ENCODE measurements at places on chromosomes 6 and 20.
A peak's percentile ranks its signal among the peaks of the same experiment; 100 is the strongest.

DNA sequence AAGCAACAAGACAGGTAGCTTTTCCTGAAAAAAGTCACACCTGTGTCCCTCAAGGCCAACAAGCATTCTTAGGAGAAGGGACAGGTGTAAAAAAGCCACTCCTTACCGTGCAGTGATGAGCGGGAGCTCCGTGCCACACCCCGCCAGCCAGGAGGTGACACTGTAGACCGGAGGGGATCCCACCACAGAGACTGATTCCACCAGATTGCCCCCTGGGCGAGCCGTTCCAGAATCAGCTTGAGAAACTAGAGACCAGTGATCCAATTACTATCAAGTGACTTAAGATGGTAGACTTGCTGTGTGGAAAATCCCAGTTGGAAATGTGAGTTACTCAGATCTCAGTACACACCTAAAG, 37.4 kb downstream of the PKHD1 start:
- DNase-seq, result no peak

- DNase-seq, result no peak
Observed at GRCh38 chr6:2086326-2086965, 159.0 kb downstream of the GMDS start.

GRCh38 chr6:119368921-119369320, 19.4 kb upstream of the MAN1A1 start:
- DNase-seq, result no peak

GRCh38 chr6:27145731-27146455, 101.6 kb upstream of the PRSS16 start:
- peak; percentile 83 for DNase-seq

GRCh38 chr6:84763003-84763885, 1.2 kb downstream of the TBX18 start:
- DNase-seq, result peak; percentile 75

GRCh38 chr6:153121311-153121710, 9.8 kb downstream of the RGS17 start:
- DNase-seq, result no peak

DNA sequence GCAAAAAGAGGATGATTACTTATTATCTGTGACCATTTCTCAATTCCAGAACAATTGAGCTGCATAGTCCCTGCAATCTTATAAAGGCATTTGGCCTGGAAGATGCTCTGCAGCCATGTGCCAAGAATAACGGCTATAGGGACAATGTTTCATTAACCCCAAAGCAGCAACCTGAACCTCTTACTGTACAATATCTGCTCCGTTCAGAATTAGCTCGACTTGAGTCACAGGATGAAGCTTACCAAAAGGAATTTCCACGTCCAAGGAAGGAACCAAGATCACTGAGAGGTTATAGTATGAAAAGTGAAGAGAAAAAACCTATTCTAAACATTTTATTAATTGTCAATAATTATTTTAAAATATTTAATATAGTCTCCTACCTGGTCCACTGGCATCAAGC, 167.3 kb upstream of the GMDS start:
- DNase-seq, result no peak

- no peak for DNase-seq
Observed at GRCh38 chr6:77470983-77471382, 7.7 kb upstream of the HTR1B start.

- no peak for DNase-seq
Observed at GRCh38 chr6:125932451-125932795, 24.1 kb upstream of the HINT3 start.

DNA sequence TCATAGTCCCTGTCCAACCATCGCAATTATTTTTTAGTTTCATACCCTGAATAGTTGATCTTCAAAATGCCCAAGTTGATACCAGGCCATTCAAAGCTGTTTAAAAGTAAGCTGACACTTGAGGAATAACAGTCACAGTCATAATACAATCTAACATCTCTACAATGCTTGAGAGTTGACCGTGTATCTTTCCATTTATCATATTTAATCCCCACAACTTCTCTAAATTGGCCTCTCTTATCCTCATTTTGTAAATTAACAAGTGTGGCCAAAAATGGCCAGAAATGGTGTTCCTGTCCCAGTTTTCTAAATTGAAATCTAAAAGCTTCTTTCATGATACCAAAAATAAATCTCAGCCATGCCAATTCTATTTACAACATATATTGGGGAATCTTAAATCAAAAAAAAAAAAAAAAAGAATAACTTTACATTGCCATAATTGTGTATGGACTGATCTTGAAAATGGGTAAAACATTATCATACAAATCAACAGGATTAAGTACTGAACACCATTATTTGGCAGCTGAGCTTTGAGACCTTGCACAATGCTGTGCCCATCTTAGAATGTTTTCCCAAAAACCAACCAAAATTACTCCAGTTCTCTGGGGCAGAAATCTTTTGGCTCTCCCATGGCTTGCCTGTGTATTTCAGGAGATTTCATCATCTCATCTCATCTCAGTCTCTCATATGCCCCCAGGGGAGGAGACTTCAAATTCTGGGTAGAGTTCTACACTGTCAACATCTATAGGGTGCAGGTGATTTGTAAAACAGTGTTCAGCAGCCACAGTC, 448.7 kb upstream of the JARID2 start:
- DNase-seq, result no peak

DNA sequence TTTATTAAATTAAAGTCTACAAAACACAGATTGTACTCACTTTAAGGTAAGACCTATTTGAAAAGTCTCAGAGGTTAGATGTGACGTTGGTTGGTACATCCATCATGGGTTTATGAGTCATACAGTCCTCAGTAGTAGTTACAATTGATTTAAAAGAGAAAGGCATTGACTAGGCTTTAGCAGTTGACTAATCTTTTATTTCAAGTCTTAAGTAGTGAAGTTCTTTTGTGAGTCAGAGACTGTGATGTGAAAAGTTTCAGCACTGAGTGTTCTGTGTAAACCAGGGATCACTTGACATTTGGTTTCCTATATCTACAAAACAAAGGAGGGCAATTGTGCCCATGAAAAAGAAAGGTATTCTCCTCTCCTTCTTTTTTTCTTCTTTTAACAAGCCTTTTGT, 221.3 kb downstream of the GRIK2 start:
- DNase-seq, result no peak

GRCh38 chr20:63574156-63574828, at the start of gene HELZ2:
Gene HELZ2, minus strand, starts transcription at chr20:63574239. Its CDS starts 1,854 bp downstream, at chr20:63572385.
- DNase-seq, result peak; percentile 88

- no peak for DNase-seq
Observed at GRCh38 chr6:139156551-139156950, 21.7 kb downstream of the HECA start.

DNA sequence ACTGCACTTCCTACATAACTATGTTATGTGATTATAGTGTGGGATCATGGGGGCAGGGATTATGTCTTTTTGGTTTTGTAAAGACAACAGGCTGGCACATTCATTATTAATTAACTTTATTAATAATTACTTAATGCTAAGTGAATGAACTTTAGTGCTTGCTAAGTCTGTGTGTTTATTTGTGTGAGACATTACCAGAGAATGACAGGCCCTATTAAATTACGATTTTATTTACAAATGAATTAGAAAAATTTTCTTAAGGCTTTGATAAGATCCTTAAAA, 100.9 kb downstream of the CD83 start:
- no peak for DNase-seq

DNA sequence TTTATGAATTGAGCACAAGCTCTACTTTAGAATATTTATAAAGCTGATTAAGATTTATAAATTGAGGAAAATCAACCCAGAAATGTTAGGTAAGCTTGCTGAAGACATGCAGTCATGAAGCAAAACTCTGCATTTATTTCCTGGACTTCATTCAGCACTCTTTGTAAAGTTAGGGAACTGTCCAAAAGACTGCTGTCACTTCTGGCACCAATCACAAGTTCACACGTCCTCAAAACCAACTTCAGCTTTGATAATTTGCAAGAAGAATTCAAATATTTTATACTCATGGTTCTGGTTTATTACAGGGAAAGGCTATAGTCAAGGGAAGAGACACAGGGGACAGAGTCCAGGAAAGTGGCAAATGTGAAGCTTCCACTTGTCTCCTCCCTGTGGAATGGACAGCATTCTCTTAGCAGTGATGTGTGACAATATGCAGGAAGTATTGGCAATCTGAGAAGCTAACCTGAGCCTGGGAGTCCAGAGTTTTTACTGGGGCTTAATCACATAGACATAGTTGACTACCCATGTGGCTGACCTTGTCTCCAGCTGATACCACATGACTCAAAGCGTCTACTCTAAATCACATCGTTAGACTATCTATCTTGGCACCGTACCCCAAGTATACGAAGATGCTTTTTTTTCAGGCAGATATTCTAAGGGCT, 85.4 kb downstream of the PPP1R14C start:
- DNase-seq, result no peak

- no peak for DNase-seq
Observed at GRCh38 chr6:126811321-126811720, 307.1 kb upstream of the RSPO3 start.

- DNase-seq, result no peak
Observed at GRCh38 chr6:40336940-40337760, 250.0 kb downstream of the LRFN2 start.

- DNase-seq, result no peak
Observed at GRCh38 chr6:167472148-167472547, 147.3 kb downstream of the TTLL2 start.

GRCh38 chr6:17986656-17987446, 584 bp downstream of the KIF13A start:
- peak; percentile 75 for DNase-seq

GRCh38 chr20:40436011-40436410, 253.0 kb downstream of the MAFB start:
- no peak for DNase-seq

DNA sequence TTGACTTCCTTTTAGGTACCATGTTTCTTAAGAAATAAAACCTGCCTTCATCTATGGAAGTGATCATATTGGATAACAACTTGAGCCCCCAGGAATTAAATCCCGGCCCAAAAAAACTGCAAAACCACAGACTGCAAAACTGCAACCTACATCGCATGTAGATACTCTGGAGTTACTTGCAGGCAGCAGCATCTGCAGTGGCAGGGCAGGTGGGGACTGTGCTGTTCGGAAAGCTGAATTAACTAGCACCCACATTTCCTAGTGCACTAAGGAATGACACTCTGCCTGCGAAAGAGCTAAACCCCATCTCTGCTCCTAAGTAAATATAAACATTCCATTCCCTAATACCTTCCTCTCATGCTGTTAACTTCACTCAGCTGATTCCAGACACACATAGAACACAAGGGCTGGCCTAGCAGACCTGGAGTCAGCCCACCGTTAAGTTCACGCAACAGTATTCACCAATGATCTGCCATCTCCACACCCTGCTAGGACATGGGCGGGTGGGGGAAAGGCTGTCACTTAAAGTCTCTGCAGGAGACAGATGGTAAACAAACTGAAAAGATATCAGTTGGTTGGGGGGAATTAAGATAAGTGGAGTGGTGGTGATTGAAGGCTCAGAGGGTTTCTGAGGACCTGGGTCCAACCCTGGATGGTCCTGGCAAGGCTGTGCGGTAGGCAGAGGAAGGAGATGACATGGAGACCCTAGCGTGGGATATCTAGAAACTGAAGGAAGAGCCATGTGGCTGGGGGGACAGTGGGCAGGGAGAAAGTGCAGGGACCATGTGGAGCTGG, 128.4 kb downstream of the SYCP2 start:
- peak; percentile 52 for DNase-seq

- no peak for DNase-seq
Observed at GRCh38 chr20:3606021-3606420, 57.2 kb downstream of the GFRA4 start.

Data from left forelimb (tissue), 1 donor.